ENCODE measurements at places on chromosomes 3 and 15. TPM values are rescaled to one million over a fixed set of nuclear protein-coding genes. Genes with fewer than 3 reads are reported as not detected.

TAGLN3 gene
- polyA plus RNA-seq: not detected

EPHB1 gene
- 0.21 TPM for polyA plus RNA-seq

DNA sequence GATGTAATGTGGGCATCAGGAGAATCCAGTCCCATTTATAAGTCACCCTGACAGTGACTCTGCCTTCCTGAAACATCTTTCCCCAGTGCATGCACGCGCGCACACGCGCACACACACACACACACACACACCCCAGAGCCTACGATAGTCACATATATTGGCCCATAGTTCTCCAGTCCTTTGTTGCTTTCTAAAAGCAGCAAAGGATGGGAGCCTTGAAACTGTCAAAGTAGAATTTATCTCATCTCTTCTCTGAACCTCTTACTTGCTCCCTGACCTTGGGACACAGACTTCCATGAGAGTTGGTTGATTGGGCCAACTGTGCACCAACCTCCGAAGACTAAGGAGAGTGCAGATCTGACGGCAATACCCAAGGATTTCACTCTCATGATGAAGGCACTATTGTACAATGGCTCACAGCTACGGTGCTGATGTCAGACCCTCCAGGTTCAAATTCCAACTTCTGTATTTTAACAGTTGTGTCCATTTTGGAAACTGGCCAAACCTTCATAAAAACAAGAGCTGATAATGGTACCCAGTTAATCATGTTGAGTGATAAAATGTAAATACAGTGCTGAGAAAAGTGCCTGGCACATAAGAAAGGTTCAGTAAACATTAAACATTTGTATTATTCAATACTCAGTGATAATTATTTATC lies 8.3 kb downstream of the CPA3 start:
- no peak for DNase-seq

DNA sequence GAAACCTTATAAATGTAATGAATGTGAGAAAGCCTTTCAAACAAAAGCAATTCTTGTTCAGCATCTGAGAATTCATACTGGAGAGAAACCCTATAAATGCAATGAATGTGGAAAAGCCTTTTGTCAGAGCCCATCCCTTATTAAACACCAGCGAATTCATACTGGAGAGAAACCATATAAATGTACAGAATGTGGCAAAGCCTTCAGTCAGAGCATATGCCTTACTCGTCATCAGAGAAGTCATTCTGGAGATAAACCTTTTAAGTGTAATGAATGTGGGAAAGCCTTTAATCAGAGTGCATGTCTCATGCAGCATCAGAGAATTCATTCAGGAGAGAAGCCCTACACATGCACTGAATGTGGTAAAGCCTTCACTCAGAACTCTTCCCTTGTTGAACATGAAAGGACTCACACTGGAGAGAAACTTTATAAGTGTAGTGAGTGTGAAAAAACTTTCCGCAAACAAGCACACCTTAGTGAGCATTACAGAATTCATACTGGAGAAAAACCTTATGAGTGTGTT lies 5.3 kb downstream of the ZNF501 start:
- DNase-seq: no peak

DNA sequence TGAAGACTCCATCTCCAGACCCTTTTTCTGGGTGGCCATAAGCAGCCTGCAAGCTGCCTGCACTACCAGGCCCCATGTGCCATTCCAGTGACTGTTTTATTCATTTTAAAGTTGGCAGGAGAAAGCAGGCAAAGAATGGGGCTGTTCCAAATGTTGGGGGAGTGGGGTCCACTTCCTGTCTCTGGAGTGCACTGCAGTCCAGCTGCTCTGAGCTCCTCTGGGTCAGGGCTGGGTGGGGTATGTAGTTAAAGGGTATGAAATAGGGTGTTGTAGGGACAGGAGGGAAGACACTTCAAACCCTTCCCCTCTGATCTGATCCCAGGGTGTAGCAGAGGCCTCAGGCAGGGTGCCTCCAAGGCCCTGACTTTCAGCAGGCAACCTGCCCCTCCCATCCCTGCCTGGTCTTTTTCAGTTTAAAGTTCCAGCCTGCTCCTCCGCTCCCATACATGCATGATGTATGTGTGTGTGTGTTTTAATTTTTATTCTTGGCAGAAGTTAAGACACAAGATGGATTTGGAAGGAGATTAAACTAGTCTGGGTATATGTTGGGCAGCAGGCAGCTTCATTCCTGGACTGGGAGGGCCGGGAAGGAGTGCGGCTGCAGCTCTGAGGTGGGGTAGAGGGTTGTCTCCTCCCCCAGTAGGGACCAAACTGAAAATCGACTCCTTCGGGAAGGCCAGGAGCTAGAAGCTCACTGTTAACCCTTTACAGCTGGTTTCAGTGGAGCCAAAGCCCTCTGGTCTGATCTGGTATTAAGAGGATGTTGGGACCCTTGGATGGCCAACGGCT lies 17.3 kb downstream of the BOC start:
- no peak for DNase-seq

PPP1R14D gene
- polyA plus RNA-seq: 0.45 TPM

LRRC34 gene
- polyA plus RNA-seq: not detected

GRCh38 chr15:42510258-42511006 lies 15.0 kb downstream of the SNAP23 start:
- DNase-seq: no peak

BTD gene
- 13.4 TPM for polyA plus RNA-seq

DNA sequence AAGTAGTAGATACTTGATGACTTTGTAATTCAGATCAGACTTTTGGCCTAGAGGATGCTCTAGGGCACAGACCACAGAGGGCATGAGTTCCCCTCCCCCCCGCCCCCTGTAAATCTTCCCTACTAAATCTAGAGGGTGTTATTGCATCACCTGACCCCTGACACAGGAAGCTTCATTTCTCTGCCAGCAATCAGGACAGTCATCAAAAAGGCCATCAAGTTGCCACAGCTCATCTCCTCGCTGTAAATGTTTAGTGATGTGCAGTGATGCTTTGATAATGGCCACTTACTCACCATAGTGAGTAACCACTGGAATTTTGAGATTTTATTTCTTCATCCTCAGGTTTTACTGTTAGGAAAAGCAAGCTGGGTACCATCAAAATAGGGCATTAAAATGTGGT lies 289.2 kb upstream of the CHRM5 start:
- DNase-seq: no peak

FGD5 gene
- polyA plus RNA-seq: not detected
